Left ventricle myocardium superior (tissue), 1 donor: ENCODE measurements at places on chromosomes 16 and 17. TPM values are rescaled to one million over a fixed set of nuclear protein-coding genes. Genes with fewer than 3 reads are reported as not detected.

DNA sequence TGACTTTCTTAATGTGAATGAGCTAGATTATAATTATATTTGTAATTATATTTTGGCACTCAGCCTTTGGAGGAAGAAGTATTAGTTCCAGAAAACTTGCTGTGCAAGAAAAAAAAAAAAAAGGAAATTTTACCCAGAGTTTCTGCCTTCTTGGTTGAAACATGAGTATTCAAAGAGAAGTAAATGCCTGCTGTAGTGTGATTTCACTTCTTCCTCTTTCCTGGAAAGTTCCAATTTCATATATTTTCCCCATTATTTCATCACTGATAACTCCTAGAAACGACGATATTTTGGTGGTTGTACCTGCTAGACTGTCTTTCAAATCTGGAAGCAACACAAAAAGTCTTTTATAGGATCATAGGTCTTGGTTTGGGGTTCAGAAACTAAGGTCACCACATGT is 20.4 kb upstream of the MPHOSPH6 start:
- DNase-seq: no peak

The KCNH6 gene
- total RNA-seq: not detected

The MGRN1 gene
- total RNA-seq: 31.6 TPM

- peak; percentile 63 for DNase-seq
These were observed 85.1 kb upstream of the TBX2 start for GRCh38 chr17:61314368-61315078.

DNA sequence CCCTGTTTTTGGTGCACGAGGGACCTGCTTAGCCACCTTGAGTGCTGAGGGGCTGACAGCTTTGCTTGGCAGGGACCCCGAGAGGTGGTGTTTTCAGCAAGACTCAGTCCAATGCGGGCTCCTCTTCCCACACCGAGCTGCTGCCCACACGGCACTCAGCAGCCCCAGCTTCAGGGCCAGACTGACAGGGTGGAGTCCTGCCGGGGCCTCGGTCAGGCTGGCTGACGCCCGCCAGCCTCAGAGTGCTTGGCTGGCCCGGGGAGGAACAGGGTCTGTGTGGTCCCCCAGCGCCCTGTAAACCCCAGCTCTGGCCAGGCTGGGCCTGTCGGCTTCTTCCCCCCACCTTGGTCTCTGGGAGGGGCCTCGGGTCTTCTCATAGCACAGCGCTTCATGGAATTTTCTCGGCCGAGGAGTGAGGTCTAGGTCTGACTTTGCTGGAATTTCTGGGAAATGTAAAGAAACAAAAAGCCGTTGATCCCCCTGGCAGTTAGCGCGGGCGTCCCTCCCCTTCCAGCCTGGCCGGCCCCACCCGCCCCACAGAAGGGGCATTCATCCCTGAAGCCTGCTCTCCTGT is 2.6 kb downstream of the SOX8 start:
- no peak for DNase-seq

- DNase-seq: no peak
These were observed 30.5 kb downstream of the CEP295NL start for GRCh38 chr17:78872486-78872885.

The KRT25 gene
- total RNA-seq: not detected

The DRC7 gene
- not detected for total RNA-seq

DNA sequence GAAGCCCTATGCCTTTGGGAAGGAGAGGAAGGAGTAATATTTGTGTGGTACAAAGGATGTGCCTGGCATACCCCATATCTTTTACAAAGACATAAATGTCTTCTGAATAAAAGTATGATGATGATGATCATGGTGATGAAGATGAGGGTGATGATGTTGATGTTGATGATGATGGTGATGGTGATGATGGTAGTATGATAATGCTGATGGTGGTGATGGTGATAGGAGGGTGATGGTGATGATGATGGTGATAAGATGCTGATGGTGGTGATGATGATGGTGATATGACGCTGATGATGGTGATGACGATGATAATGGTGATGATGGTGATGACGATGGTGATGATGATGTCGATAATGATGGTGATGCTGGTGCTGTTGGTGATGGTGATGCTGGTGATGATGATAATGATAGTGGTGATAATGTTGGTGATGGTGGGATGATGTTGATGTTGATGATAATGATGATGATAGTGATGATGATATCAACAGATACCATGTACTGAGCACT is 684.2 kb downstream of the WWOX start:
- no peak for DNase-seq

GRCh38 chr17:33049781-33050414 is 58.3 kb downstream of the SPACA3 start:
- no peak for DNase-seq

DNA sequence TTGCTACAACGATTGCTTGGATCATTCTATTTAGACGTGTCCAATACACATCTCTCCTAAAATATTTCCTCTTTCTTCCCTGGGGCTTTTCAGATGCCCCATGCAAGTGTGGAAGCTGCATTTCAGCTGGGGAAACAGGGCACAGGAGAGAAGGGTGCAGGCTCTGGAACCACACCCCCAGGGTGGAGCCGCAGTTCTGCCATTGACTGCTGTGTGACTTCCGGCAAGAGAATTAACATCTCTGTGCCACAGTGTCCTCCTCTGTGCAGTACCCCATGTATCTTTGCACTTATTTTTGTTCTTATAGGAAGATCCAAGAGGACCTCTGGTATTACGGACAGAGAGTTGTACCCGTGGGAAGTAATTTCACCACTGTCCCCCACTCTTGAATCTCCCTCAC is 405.3 kb upstream of the EEF2KMT start:
- DNase-seq: no peak

GRCh38 chr17:72092710-72093322 is 28.0 kb upstream of the SOX9 start:
- DNase-seq: no peak

The FBXO39 gene
- not detected for total RNA-seq

- DNase-seq: no peak
These were observed 4.4 kb upstream of the CARHSP1 start for GRCh38 chr16:8872967-8873865.

DNA sequence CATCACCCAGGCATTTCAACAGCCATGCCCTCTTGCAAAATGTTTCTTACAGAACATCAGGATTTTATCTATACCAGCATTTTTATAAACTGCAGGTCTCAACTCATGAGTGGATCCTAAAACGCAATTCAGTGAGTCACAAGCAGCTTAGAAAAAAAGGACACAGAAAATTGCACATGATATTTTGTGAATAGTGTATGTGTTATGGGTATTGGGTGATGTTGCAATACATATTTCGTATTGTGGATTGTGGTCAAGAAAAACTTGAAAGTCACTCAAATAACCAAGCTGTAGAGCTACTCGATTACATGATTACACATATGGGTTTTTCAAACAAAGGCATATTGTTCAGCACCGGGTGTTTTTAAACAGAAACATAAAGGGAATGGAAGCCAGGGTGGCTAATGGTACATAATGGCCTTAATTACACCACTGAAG is 1.4 kb downstream of the WIPI1 start:
- no peak for DNase-seq

The WSCD1 gene
- 11.6 TPM for total RNA-seq

DNA sequence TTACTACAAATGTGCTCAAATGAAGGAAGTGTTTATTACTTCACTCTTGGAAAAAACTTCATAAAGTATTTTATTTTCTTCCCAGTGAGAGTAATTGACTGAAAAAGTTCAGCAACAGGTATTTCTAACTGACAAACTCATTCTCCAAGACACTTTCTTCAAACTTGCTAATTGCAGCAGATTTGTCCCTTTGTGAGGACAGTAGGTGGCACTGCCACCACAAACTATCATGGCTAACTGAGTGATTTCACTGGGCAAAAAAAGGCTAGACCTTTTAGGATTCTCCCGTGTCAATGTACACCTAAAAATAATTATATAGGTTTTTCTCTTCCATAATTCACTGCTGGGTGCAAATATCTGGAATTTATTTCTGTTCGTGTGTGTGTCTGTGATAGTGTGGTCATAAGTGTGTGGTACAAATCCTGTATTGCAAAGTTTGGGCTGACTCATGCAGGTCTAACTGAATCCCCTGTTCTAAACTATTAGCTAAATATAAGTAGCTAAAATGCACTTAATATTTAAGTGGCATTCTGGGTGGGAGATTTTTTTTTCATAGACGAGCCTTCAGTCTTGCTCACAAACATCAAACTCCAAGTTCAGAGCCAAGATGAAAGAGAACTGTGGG is 3.9 kb downstream of the HS3ST3A1 start:
- DNase-seq: no peak

GRCh38 chr17:60383379-60383778 is 8.6 kb downstream of the USP32 start:
- no peak for DNase-seq

- DNase-seq: no peak
These were observed 11.4 kb upstream of the HOXB9 start for GRCh38 chr17:48637323-48638260.

The OR1A1 gene
- total RNA-seq: not detected

The SYT17 gene
- total RNA-seq: 0.64 TPM

DNA sequence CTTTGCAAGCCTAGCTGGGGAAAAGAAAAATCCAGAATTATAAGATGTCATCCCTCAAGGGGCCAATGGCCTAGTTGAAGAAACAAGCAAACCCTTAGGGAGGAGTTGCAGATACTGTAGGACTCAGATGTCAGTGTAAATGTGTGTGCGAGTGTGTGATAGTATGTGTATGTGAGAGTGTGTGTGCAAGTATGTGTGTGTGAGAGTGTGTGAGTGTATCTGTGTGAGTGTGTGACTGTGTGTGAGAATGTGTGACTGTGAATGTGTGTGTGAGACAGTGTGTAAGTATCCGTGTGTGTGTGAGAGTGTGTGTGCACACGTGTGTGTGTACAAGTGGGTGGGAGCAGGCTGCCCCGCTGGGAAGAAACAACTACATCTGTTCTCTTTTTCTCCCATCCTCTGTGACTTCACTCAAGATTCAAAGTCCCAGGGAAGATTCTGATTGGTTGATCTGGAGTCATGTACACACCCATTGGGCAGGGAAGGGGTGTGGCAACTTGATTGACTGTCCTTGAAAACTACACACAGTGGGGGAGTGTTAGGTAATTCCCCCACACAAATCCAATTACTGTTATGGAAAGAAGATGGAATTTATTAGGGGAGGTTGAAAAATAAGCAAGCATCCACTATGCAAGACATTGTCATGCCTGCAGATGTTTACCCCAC is 40.7 kb downstream of the IRX3 start:
- no peak for DNase-seq

DNA sequence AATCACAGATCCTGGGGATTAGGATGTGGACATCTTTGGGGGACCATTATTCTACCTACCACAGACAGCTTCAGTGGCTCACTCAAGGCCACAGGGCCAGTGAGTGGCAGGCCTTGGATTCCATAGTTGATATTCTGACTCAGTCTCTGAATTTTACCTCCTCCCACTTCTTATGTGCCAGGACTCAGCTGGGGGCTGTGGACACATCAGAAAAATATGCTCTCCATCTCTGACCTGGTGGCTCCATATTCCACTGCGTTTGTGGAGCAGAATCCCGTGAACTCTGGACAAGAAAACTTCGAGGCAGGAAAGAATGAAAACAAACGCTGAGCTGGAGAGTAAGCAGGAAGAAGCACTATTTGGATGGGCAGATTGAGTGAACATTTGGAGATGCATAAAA is 301.8 kb upstream of the MAF start:
- no peak for DNase-seq
